ENCODE measurements at places on chromosomes 2 and 18. TPM values are rescaled to one million over a fixed set of nuclear protein-coding genes. Genes with fewer than 3 reads are reported as not detected.

The CIDEA gene
- not detected for total RNA-seq

The GAREM1 gene
- total RNA-seq: not detected

The EPHA4 gene
- total RNA-seq: 26.1 TPM

The HOXD13 gene
- total RNA-seq: not detected

The SLC9A4 gene
- total RNA-seq: 0.13 TPM
